ENCODE measurements at places on chromosomes 3 and 15.

- no peak for DNase-seq
These were observed 51.2 kb downstream of the SPSB4 start for GRCh38 chr3:141102372-141102771.

- DNase-seq: no peak
These were observed 35.2 kb downstream of the PYGO1 start for GRCh38 chr15:55552926-55553325.

DNA sequence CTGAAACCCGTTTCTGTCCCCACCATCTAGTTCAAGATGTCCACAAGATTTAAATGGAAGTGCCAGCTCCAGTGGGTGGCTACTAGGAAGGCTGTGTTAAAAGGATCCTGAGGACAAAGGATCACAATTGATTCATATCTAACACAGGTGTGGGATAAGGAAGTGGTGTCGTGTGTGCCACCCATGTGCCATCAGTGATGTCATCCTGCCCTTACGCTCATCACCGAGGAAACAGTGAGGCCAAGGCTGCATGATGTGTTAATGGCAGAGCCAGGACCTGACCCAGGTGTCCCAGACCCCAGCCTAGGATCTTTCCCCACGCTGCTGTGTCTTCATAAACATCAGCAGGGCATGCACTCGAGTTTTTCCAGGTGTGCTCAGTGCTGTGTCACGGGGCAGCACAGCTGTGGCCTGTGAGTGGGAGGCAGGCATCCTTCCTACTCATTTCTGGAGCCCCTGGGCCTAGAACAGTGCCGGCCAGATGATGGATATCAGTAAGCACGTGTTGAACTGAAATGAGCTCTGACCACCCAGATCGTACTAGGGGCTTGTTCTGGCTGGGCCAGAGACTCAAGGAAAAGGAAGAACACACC is 10.6 kb upstream of the TGM5 start:
- DNase-seq: no peak

DNA sequence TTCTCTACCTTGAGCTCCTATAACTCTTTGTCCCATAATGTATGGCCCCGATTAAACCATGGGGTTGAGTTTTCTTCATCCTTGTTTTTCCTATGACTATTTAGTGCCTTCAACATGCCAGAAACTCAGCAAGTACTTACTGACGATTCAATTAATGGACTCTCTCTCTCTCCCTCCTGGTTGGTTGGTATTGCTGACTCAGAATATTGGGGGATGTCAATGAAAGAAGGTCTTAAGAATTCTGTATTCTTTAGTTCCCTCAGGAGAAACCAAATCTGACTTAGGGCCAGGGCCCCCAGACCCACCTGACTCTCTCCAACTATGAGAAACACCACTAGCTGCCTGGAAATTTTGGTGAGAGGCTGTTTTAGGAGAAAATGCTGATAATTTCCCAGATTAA is 40.8 kb downstream of the TM4SF4 start:
- DNase-seq: no peak

GRCh38 chr15:70690491-70691276 is 72.7 kb downstream of the UACA start:
- no peak for DNase-seq

DNA sequence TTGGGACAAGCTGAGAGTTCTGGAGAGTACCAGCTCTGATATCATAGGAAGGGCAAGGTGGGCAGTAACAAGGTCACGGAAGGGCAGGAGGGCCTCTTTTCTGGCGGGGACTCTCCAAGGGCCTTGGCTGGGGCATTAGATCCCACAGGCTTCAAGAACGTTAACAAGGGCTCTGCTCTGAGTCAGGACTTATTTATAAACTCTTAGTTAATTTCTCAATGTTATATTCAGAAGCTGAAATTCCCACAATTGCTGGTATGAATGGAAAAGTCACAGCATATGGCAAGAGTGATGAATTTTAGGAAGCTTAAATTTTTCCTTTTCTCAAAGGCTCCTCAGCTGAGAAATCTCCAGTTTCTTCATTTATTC is 320.2 kb upstream of the TBC1D5 start:
- DNase-seq: no peak

DNA sequence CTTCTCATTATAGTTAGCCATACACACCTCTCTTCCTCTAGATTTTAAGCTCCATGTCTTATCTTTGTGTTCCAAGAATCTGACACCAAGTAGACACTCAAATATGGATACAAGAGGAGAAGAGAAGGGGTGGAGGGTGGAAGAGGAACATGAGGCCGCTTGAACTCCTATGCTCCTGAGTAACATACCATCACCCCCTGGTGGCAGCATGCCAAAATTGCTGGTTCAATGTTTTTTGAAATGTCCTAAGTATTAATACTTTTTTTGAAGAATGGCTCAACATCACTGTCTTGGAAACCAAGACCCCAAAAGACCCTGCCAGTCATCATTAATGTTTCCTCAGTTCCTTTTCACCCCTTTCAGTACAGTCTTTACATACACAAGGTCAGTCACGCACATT is 71.8 kb upstream of the HACD2 start:
- DNase-seq: no peak

DNA sequence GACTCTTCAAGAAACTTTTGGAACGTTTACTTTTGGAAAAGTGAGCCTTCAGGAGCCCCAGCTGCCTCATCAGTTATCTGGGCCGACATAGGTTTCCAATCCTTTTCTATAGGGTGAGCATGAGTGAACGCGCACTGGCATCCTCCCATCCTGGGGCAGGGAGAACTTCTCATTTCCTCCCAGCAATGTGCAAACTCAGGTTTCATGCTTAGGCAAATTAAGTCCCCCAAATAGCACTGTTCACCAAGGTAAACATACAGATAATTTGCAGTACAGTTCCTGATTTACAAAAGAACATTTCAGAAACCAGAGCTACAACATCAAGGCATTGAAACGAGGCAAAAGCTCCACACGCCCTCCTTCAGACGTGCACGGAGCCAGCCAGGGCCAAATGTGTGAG is 333.5 kb upstream of the NR2E3 start:
- DNase-seq: no peak

- no peak for DNase-seq
These were observed 52.4 kb upstream of the SELENOK start for GRCh38 chr3:53944028-53944427.

DNA sequence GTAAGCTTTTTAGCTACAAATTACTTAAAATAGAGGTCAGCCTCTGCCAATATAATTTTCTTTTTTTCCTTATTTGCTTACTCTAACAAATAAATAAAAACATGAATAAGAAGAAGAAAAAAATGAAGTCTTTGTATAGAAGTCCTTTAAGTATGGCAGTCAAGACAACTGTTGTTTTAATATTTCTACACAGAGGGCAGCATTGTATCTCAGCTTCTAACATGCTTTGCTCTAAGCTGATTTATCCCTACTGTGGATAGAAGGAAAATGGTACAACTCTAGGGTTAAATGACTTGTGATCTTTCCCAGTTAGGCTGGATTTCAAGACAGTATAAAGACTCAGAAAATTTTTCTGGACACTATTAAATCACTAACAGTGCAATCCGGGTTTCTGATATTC is 104.3 kb upstream of the MEIS2 start:
- no peak for DNase-seq

DNA sequence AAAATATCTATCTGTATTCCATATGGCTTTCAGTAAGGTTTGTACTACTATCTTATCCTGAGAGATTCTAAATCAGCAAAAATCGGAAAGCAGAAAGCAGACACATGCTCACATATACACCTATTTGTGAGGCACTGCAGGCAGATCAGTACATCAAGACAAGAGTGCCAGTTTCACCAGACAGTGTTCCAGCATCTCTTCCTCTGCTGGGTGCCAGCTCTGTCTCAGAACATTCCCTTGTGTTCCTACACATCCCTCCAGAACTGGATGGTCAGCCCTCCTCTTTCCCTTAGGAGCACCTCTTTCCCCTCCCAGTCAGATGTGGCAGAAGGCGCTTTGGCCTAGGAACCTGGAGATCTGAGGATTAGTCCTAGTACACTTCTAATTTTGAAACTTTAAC is 121.3 kb upstream of the IL12A start:
- no peak for DNase-seq

DNA sequence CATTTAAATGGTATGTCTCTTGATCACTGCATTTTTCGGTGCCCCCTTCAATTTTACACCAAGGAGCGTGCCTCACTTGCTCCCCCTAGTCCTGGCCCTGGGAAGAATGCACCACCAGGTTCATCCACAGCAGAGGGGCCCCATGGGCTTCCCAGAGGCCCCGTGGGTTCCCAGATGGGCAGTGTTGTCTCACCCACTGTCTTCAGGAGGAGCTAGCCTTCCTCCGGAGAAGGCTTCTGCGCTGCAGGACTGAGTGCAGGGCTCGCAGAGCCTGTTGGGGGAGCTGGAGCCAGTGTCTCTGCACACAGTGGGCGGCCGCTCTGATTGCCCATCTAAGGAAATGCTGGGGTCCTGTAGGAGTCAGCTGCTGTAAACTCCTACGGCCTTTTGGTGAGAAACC is 45.9 kb downstream of the POLR2M start:
- no peak for DNase-seq

GRCh38 chr3:98371853-98372252 is 18.2 kb downstream of the OR5K4 start:
- no peak for DNase-seq

DNA sequence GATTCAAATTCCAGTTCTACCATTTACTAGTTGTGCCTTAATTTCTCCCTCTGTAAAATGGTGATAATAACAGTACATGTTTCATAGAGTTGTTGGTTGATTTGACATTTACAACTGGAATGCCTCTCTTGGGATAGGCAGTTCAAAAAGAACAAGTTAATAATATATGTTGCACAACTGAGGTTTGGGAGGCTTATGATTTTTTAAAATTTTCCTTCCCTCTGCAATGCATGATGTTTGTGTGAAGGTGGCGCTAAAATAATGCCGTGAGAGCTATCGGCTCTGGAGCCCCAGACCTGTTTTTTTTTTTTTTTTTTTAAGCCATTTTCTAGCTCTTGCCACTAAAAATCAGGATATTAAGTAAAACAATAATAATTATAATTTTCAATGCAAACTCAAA is 18.6 kb downstream of the DNAJB11 start:
- no peak for DNase-seq

DNA sequence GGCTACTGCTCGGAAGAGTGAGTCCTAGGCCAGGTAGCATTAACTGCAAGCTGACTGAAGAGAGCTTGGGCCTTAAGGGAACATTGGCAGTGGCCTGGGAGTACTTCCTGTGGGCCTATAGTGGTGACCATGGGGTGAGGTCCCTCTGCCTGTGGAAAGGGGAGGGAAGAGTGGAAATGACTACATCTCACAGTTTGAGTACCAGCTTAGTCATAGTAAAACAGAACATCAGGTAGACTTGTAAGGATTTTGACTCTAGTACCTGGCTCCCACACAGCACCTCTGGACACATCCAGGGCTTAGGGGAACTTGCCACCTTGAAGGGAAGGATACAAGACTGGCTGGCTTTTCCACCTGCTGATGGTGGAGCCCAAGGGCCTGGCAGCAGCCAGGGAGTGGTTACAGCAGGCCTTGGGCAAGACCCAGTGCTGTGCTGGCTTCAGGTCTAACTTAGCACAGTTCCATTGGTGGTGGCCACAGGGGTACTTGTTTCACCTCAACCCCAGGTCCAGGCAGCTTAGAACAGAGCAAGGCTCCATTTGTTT is 147.8 kb downstream of the SLC9A9 start:
- no peak for DNase-seq

- no peak for DNase-seq
These were observed 10.6 kb downstream of the FAM131A start for GRCh38 chr3:184348057-184348382.

DNA sequence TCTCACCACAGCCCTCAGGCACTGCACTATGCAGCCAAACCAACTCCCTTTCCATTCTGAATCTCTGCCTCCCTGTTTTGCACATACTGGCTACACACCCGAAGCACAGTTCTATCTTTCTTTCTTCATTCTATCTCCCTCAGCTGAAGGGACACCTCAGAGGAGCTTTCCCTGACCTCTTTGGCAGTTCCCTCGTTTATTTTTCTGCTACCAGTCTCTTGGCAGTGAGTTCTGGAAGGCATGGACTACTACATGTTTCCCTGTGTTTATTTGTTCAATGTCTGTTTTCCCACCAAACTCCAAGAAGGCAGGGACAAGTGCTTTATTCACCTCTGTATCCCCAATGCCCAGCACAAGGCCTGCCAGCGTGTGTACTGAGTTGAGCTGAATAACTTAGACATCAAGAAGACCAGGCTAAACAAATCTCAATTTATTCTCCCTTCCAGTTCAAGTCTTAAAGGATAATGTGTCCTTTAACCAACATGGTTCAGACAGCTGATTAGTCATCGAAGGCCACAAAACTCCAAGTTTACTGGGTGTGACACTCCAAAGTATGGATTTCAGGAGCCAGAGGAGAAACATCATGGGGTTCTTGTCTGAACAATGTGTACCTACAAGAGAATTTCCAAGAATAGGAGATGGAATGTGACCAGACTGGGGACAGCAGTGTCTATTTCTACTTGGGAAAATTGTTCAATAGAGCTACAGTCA is 260.1 kb upstream of the CTNNB1 start:
- no peak for DNase-seq

DNA sequence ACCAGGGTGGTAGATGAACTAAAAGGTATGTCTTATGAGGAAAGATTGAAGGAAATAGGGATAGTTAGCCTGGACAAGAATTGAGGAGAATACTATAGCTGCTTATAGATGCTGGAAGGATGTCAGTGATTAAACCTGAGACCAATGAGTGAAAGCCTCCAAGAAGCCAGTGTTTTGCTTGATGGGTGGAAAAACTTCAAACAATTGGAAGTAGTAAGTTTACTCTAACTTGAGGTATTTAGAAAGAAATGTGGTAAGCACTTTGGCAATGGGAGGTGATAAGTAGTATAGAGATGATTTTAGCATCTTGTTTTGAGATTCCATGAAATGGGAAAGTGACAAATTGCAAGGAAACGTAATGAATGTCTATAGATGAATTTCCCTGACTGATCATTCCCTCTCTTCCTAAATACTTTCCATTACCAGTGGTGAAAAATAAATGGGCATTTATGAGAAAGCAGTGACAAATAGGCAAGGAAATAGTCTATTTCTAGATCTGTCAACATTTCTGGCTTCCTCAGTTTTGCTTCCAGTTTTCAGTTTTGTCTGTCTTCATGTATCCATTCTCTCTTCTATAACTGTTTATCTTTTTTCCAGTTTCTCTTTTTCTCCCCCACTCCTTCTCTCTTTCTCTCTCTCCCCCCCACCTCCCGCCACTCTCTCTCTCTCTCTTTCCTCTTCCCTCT is 19.2 kb downstream of the SLC15A2 start:
- DNase-seq: no peak
